CD8-positive, alpha-beta memory T cell (primary cell): ENCODE measurements at places on chromosomes 3 and 15. TPM values are rescaled to one million over a fixed set of nuclear protein-coding genes. Genes with fewer than 3 reads are reported as not detected.
A peak's percentile ranks its signal among the peaks of the same experiment; 100 is the strongest.

MINAR1 gene
- polyA plus RNA-seq = not detected

GRCh38 chr3:119625451-119626153, 27.9 kb downstream of the PLA1A start:
- no peak for DNase-seq

GRCh38 chr3:24110051-24110450, 165.0 kb downstream of the NR1D2 start:
- DNase-seq = no peak

WDR72 gene
- not detected for polyA plus RNA-seq

GOLGA8J gene
- polyA plus RNA-seq = not detected

DNA sequence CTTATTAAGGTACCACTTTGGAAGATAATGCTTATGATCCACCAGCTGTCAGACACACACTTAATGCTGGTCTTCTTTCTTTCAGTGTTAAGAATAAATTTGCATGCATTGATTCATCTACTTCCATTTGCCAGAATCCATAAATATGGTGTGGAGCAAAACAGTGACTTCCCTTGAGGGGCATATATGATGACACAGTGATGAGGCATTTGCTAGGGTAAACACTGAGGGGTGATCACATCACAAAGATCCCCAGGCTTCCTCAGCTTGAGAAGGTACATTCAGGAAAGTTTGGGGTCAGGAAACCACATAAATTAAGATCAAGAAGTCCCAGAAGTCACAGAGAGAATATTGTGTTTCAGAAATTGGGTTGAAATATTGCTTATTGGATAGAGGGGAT, 9.9 kb upstream of the ZBED2 start:
- DNase-seq = no peak

DNA sequence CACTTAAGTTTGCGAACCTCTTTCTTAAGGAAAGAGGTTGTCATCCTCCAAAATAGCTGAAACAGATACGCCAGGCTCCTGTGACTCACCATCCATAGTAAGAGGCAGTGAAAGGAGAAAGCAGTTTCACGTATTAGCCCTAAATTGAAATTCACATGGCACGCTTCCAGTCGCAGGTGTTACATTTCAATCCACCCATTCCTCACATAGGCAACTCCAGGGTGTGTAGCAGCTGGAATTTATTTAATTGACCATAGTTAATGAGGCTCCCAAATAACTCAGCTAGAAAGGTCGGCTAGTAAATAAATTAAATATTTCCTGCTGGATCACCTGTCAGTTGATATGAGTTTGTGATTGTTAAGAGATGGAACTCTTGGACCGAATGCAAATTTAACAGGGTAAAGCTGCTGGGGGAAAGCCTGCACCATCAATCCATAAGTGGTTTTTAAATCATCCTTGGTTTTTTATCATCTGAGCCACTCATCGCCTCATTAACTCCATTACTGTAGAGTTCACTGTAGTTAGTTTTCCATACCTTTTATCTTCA, 19.6 kb downstream of the NSUN3 start:
- DNase-seq = no peak

NTRK3 gene
- not detected for polyA plus RNA-seq

- DNase-seq = no peak
Observed at GRCh38 chr15:47326410-47327333, 390.6 kb upstream of the SEMA6D start.

DNA sequence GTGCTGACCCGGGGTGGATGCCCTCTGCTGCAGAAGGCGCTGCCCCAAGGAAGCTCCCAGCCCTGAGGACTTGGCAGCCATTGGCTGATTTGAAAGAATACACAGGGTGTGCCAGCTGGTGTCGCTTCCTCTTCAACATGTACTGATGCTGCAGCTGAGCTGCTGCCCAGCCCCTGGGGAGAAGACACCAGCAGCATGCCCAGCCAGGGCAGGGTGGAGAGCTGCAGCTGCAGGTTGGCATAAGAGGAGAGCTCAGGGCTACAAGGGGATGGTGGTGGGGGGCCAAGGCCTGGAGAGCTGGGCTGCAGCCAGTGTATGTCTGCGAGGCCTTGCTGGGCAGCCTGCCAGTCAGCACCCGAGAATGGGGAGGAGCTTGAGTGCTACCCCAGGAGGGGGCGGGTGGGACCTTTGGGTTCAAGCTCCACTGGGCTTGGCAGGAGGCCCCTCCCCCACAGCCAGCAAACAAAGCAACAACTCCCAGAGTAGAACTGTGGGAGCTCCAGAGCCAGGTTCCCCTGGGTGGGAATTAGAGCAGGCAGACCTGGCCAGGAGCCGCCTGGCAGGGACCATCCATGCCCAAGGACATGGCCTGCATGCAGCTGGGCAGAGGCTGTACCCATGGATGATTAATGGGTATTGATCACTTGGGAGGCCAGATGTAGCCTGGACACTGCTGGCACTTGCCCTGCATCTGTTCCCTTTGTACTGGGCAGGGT, 9.2 kb upstream of the SEMA4B start:
- DNase-seq = no peak

GRCh38 chr15:25410649-25411048, 28.2 kb downstream of the UBE3A start:
- DNase-seq = no peak

GRCh38 chr3:194134231-194134756, 1.7 kb upstream of the HES1 start:
- peak; percentile 36 for DNase-seq

- DNase-seq = no peak
Observed at GRCh38 chr15:73518876-73519733, 76.1 kb downstream of the REC114 start.

AGBL1 gene
- polyA plus RNA-seq = not detected

CLRN1 gene
- not detected for polyA plus RNA-seq

- no peak for DNase-seq
Observed at GRCh38 chr3:65767551-65767950, 271.2 kb downstream of the MAGI1 start.

DNA sequence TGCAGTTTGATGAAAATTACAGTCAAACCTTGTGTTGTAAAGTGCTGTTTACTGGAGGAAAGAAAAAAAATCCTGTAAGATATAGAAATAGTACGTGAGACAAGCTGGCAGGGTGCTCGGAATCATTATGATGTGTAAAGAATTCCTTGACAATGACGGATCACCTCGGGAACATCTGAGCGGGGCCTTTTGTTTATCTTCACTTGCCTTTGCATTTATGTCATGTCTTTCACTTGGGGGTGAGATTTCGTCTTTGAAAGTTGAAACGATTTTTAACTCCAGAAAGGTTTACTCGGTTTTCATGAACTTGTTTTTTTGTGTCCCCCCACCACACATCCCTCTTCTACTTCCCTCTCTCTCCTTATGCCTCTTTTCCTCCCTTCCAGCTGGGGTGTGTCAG, 128.3 kb upstream of the VEPH1 start:
- DNase-seq = no peak

RAB6B gene
- 1.7 TPM for polyA plus RNA-seq

- no peak for DNase-seq
Observed at GRCh38 chr15:99282121-99282520, 30.8 kb downstream of the LRRC28 start.

ARL14 gene
- not detected for polyA plus RNA-seq

DNA sequence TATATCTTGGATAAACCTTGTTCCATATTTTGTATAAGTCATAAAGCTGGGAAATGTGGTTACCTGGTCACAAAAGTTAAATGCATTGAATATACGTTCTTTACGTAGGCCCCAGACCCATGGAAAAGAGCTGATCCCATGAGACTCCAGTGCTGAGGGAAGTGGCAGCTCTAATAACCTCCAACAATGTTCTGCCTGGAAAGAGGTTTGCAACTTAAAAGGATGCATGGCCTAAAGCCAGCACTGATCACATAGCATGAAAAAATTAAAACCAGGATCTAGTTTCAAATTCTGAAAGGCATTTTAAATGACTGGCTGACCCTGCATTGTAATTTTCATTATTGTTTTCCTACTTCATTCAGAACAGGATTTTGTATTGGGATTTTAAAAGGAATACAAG, 27.9 kb upstream of the STRIT1 start:
- DNase-seq = no peak

DNA sequence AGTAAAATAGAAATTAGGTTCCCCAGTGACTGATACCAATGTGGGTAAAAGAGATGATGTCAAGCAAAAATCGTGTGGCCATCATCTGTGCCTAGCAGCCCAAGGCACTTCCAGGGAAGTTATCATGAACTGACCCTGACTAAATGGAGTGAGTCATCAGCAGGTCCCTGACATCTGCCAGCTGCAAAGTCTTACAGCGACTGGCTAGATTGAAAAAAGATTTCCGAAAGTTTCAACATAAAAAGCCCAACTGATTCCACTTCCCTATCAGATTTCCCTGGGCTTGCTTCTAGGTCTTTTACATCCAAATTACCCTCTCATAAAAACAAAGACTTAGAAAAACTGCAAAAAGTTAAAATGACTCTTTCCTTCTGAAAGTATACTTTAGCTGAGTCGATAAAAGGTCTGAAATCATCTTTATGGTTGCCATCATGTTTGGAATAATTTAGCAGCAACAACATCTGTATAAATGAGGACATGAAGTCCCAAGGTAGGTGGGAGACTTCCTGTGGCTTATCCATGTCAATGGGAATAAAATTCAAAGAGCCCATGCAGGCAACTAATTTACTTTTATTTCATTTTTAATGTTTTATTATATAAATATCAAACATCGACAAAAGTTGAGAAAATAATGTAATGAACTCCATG, 342.8 kb downstream of the ERC2 start:
- no peak for DNase-seq

GRCh38 chr3:23864931-23865330, 51.9 kb downstream of the NKIRAS1 start:
- no peak for DNase-seq

DNA sequence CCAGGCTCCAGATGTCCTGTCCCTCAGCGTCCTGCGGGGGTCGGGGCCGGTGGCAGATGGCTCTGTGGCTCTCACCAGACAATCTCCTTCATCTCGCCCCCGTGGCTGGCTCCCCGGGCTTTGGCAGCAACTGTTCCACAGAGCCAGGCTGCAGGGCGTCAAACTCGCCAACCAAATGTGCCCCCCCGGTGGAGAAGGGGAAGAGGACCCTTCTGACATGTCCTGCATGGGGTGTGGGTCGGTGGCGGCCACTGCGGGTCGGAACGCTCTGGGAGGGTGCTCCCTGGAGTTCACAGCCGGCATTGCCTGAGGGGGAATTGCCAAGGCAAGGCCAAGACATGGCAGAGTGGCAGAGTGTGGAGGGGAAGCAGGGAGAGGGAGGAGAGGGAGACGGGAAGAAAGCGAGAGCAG, 36.0 kb downstream of the BDH1 start:
- no peak for DNase-seq

DNA sequence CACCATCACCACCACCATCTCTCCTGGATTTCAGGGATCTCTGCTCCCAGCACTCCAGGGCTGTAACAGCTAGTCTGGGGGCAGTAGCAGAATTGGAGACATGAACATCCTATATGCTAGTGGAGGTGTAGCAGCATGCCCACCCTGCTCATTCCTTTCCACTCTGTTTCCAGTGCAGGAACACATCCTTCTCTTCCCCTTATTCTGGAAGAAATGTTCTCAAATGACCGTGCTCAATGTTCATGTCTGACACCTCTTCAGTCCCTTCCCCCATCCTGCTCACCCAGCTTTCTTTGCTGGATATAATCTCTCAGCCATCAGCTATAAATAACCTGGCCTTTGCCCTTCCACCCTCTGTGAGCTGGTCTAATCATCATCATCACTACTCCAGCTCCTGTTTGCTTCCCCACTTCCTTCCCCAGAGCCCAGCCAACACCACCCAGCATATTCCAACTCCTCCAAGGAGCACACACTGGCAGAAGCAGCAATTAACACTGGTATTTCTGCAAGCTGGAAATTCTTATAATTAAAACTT, 31.1 kb downstream of the DCLK3 start:
- DNase-seq = no peak

SPATA12 gene
- polyA plus RNA-seq = not detected

- peak; percentile 73 for DNase-seq
Observed at GRCh38 chr15:45456212-45457106, 66.1 kb downstream of the SLC30A4 start.

- no peak for DNase-seq
Observed at GRCh38 chr15:61640756-61641155, 411.7 kb upstream of the RORA start.

DPPA2 gene
- polyA plus RNA-seq = not detected

NR1I2 gene
- 1.0 TPM for polyA plus RNA-seq

- no peak for DNase-seq
Observed at GRCh38 chr3:191296041-191296541, 33.1 kb upstream of the CCDC50 start.

PSTPIP1 gene
- polyA plus RNA-seq = 83.1 TPM

DNA sequence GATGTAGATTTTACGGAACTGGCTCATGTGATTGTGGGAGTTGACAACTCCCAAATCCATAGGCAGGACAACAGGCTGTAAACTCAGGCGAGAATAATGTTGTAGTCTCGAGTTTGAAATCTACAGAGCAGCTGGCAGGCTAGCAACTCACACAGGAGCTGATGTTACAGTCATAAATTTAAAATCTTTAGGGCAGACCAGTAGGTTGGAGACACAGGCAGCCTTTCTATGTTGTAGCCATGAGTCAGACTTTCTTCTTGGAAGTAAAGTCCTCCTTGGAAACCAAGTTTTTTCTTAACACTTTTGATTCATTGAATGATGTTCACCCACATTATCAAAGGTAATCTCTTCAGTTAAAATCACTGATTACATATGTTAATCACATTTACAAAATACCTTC, 89.1 kb upstream of the ALCAM start:
- no peak for DNase-seq

DNA sequence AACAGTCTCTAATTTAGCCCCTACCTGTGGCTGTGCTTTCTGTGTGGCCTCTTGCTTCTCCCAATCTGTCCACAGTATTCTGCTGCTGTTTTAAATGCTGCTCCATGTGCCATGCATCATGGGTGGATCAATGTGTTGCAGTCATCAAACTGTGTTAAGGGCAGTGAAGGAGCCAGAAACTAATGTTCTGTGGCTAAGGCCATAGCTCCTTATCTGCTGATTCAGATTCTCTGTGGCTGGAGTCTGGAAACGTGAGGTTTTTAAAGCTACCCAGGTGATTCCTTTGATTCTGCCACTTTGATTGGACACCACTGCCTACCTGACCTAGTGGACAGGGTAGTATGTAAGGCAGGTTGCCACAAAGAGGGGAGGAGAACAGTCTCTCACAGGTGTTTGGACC, 44.8 kb downstream of the MORC1 start:
- DNase-seq = no peak

GRCh38 chr3:18446149-18446825, 21.1 kb upstream of the SATB1 start:
- no peak for DNase-seq

DNA sequence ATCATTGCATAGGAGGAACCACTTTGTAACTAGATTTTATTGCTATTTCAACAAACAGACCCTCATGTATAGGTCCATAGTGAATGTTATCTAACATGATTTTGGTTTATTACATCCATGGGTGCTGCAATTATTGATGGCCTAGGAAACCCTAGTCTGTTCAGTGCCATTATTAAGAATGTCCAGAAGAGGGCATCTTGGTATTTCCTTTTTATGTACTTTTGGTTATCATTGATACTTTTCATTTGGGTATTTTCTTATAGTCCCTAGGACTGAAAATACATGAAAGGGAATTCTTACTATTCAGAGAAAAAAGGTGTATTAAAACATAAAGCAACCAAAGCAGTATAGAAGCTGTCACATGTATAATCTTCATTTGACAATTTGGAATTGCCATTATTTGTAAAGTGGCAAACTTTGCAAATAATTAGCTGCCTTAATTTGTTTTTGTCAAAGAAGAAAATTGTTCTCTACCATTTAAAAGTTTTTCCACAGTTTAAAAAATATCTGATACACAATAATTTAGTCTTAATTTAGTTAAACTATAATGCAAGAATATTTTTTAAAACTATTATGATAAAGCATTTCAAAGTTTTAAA, 48.7 kb downstream of the CNOT10 start:
- no peak for DNase-seq
